Mesenchymal stem cell (in vitro differentiated cells and primary cell): ENCODE measurements at places on chromosomes 1 and 21.

DNA sequence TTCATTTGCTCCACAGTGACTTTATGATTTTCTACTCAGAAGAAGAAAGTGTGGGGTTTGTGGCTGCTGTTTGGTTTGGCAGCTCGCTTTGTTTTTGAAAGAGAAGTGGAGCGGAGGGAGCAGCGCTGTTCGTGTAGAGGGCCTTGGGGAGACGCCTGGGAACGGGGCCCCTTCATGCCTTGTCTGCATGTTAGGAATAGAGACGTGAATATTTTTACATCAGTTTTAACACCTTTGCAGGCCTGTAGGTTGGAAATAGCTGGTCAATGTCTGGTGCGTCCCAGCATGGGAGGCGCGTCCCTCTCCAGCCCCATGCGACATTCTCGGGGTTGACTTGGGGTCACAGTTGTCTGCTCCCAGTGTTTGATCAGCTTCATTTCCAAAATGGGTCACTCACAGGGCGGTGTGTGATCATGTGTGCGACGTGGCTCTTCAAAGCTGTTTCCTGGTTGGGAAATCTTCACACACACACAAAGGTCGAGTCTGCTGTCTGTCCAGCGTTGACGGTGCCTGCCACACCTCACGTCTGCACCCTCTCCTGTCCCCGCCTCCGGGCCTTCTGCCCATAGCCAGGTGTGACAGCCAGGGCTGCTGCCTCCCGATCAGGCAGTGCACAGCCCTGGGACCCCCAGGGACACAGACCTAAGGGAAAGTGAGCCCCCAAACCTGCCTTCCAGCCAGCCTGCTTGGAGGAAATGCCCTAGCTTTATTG is 149.2 kb downstream of the PSMG1 start:
- no peak for DNase-seq

DNA sequence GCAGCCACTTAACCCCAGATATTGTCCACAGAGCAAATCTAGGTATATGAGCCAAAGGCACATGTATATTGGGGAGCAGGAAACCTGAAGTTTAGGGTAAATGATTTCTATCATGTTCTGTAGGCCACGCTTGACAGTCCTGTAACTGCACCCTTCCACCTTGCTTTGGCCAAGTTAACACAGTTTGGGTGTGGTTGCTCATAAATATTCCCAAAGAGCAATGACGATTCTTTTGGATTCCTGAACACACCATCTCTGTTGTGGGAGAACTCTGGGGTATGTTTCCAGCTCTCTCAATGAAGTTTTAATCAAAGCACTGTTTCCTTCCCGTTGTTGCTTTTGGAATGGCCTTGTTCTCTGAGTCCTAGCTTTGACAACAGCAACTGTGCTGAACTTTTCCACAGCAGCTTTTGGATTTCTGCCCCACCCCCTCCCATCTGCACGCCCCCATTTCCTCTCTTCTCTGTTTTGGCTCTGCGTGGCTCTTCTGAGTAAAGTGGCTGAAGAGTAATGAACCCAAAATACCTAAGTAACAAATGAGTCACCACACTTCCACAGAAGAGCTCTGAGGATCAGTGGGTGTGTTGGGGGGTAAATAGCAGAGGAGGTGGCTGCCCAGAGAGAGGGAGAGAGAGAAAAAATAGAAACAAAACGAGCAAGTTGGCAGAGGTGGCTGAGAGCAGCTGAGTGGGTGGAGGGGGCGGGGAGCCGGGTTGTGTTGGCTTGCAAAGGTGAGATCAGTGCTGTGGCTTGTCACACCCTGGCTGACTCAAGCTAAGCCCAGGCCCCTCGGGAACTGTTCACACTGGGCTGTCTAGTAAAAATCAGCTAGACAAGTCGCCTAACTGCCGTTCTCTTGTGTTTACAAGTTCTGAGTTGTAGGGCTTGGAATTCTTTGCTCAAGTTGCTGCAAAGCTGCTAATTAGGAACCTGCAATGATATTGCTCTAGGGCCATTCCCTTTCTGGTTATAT is 26.9 kb upstream of the RAP1A start:
- DNase-seq, result peak; percentile 78

- DNase-seq, result no peak
Measured at GRCh38 chr1:118117521-118117920, 67.5 kb downstream of the SPAG17 start.

DNA sequence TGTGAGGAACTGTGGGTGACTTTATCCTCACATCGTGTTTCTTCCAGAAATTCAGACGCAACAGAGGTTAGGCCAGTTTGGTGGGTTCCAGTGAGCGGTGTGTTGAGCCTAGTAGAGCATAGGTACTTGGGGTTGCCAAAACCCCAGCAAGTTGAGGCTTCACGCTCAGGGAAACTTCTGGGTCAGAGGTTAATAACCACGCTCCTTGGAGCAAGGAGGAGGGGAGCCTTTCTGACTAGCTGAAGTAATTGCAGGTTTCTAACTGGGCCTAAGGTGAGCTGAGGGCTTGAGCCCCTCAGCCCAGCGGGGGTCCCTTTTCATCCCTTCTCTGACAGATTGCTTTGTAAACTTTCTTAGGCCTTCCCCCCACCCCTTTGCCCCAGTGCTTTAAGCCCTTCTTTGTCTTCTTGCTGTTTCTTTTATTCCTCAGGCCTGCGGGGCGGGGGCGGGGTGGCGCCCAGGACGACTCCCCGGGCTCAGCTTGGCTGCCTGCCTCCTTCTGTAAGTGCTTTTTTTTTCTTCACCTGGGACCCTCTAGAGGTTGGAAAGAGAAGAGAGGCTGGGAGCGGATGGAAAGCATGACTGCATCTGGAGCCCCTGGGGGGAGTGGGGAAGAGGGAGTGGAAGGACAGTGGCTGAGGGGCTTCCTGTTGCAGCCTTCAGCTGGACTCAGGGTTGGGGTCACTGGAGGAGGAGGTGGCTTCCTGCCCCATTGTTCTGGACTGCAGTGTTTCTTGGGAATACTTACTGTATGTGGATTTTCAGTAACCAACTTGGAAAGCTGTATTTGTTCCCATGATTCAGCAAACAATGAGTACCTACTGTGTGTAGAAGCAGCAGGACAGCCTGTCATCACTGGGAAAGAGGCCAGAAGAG is 1.3 kb upstream of the ZNF436 start:
- peak; percentile 38 for DNase-seq

GRCh38 chr1:168405906-168406549 is 125.4 kb downstream of the TBX19 start:
- no peak for DNase-seq
